CD4-positive, alpha-beta memory T cell (primary cell): ENCODE measurements at places on chromosomes 12 and 14. TPM values are rescaled to one million over a fixed set of nuclear protein-coding genes. Genes with fewer than 3 reads are reported as not detected.

Gene SERPINA4
- total RNA-seq, result not detected

Gene KRT82
- not detected for total RNA-seq

Gene AICDA
- total RNA-seq, result not detected

Gene LMNTD1
- total RNA-seq, result not detected

Gene RDH11
- total RNA-seq, result 45.2 TPM

Gene GPR33
- total RNA-seq, result not detected

Gene RFX4
- not detected for total RNA-seq

Gene KCNK10
- not detected for total RNA-seq

Gene HOXC13
- not detected for total RNA-seq

GRCh38 chr14:65170768-65171507, 68.6 kb upstream of the MAX start:
- no peak overlapping the region for H3K27ac ChIP-seq
- peak overlapping the region; percentile 45 for H3K4me3 ChIP-seq
- DNase-seq, result peak; percentile 50
- peaks cover 8% of the 10 kb centered on the region for H3K4me1 ChIP-seq
- no peaks in the 10 kb centered on the region for H3K36me3 ChIP-seq
- no peaks in the 10 kb centered on the region for H3K27me3 ChIP-seq

DNA sequence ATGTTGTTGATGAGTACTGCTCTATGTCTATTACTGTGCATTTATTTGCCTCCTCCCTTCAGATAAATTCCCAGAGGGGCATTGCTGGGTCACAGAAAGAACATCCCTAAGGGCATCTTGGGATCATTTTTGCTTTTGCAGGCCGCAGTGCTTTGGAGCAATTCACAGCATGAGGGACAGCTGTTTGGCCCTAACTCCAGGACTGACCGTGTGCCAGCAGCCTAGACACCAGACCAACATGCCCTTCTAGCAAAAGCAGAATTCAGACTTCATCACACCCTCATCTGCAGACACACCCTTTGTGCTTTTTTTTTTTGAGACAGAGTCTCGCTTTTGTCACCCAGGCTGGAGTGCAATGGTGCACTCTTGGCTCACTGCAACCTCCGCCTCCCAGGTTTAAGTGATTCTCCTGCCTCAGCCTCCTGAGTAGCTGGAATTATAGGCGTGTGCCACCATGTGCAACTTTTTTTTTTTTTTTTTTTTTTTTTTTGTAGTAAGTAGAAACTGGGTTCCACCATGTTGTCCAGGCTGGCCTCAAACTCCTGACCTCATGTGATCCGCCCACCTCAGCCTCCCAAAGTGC, 31.0 kb downstream of the RNF34 start:
- no peaks in the 10 kb centered on the region for H3K4me1 ChIP-seq
- no peak overlapping the region for H3K27ac ChIP-seq
- H3K27me3 ChIP-seq, result no peaks in the 10 kb centered on the region
- H3K4me3 ChIP-seq, result no peak overlapping the region
- peaks cover 57% of the 10 kb centered on the region for H3K36me3 ChIP-seq

DNA sequence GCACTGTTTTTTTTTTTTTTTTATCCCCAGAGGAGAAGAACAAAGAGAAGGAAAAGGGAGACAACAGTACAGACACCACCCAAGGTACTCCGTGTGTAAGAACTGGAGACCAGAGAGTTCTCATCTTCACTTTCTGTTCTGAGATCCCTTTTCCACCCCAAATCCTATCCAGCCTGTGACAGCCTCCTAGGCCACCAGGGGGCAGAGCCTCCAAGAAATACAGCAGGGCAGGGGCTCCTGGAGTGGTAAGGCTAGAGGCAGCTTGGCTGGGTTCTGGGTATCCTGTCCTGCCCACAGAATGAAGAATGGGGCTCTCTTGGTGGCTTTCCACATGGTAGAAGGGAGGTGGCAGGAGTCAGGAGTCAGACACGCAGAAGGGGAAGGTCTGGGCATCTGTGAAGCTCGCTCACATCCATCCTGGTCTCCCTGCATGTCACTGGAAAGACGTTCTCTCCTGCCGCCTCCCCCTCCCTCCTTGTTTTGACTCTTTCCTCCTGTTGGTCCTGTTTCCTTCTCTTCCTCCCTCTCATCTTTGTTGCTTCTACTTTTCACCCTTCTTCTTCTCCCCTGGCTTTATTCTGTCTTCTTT, 12.0 kb downstream of the CLSTN3 start:
- no peaks in the 10 kb centered on the region for H3K27me3 ChIP-seq
- DNase-seq, result peak; percentile 42
- no peak overlapping the region for H3K4me3 ChIP-seq

- no peaks in the 10 kb centered on the region for H3K27me3 ChIP-seq
- DNase-seq, result no peak
- no peak overlapping the region for H3K4me3 ChIP-seq
- H3K36me3 ChIP-seq, result no peaks in the 10 kb centered on the region
Observed at GRCh38 chr12:16358878-16359277, 11.4 kb downstream of the MGST1 start.

DNA sequence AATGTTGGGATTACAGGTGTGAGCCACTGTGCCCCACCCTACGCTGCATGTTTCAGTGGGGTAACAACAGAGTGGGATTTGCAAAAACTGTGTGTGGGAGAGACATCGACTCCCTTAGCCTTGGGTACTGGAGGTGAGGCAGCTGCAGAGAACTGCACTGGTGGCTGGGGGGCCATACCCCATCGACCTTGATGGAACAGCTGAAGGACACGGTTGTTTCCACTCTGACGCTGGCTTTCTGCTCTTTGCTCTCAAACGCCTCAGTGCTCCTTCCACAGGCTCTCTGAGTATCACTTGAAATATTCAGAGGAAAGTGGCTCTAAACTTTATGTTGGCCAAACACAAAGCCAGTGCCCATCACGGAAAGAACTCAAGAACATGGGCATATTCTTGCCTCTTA, 30.8 kb upstream of the LRRC10 start:
- no peaks in the 10 kb centered on the region for H3K36me3 ChIP-seq
- no peaks in the 10 kb centered on the region for H3K4me1 ChIP-seq
- H3K4me3 ChIP-seq, result no peak overlapping the region
- no peak overlapping the region for H3K27ac ChIP-seq
- DNase-seq, result no peak

- DNase-seq, result no peak
- H3K4me3 ChIP-seq, result no peak overlapping the region
- no peaks in the 10 kb centered on the region for H3K27me3 ChIP-seq
- peaks cover 45% of the 10 kb centered on the region for H3K4me1 ChIP-seq
- no peak overlapping the region for H3K27ac ChIP-seq
Observed at GRCh38 chr14:105178069-105178867, 2.8 kb downstream of the NUDT14 start.

DNA sequence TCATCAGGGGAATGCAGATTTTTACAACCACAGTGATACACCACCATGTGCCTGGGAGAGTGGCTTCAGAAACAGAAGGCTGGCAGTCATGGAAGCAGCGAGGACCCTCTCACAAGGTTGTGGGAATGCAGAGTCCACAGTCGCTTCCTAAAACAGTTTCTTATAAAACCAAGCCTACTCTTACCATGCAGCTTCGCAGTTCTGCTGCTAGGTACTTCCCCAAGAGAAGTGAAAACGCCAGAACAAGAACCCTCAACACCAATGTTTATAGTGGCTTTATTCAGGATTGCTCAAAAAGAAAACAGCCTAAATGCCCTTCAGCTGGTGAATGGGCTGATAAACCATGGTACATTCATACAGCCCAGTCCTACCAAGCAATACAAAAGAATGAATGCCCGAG, 87.2 kb downstream of the DDX51 start:
- H3K4me3 ChIP-seq, result no peak overlapping the region
- H3K27me3 ChIP-seq, result no peaks in the 10 kb centered on the region
- no peak for DNase-seq
- peaks cover 67% of the 10 kb centered on the region for H3K36me3 ChIP-seq
- H3K27ac ChIP-seq, result no peak overlapping the region

GRCh38 chr14:104992501-104992900, 6.9 kb downstream of the CLBA1 start:
- no peaks in the 10 kb centered on the region for H3K36me3 ChIP-seq
- H3K27ac ChIP-seq, result no peak overlapping the region
- no peak for DNase-seq
- no peaks in the 10 kb centered on the region for H3K4me1 ChIP-seq
- H3K4me3 ChIP-seq, result no peak overlapping the region
- no peaks in the 10 kb centered on the region for H3K27me3 ChIP-seq

- no peak overlapping the region for H3K27ac ChIP-seq
- no peaks in the 10 kb centered on the region for H3K36me3 ChIP-seq
- H3K27me3 ChIP-seq, result no peaks in the 10 kb centered on the region
Observed at GRCh38 chr12:105596731-105597130, 266.2 kb downstream of the C12orf75 start.
